CD4-positive, alpha-beta T cell treated with Interferon gamma for 1 hour (primary cell): ENCODE measurements at places on chromosomes 16 and 17.

DNA sequence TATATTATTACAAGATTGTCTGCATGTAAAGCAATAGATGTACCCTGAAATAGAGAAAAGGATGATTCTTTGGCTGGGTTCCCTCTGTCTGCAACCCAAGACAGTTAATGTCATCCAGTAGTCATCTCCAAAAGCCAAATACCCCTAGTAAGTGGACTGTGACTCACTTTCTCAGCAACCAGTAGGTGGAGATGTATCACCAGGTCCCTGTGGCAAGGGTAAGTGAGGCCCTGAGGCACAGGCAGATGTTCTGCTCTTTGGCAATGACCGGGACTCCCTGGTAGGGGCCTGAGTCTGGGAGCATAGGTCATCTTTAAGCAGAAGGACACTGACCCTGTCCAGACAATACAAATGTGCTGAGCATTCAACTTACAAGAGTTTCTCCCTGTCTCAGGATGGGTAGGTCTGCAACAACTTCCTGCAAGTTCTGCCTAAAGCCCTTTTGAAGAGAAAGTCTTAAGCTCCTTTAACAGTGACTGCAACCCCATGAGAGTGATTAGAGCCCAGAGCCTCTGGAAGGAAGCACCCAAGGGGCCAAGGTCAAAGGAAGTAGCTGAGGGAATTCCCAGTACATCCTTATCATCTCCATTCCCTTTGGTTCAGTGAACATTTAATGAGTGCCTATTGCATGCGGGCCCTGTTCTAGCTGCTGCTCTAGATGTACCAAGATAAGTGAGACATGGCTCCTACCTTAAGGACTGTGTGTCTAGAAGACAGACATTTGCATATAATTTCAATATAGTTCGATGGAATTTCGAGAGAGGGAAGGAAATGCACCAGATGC, 31.9 kb downstream of the PMP22 start:
- peak; percentile 20 for DNase-seq

DNA sequence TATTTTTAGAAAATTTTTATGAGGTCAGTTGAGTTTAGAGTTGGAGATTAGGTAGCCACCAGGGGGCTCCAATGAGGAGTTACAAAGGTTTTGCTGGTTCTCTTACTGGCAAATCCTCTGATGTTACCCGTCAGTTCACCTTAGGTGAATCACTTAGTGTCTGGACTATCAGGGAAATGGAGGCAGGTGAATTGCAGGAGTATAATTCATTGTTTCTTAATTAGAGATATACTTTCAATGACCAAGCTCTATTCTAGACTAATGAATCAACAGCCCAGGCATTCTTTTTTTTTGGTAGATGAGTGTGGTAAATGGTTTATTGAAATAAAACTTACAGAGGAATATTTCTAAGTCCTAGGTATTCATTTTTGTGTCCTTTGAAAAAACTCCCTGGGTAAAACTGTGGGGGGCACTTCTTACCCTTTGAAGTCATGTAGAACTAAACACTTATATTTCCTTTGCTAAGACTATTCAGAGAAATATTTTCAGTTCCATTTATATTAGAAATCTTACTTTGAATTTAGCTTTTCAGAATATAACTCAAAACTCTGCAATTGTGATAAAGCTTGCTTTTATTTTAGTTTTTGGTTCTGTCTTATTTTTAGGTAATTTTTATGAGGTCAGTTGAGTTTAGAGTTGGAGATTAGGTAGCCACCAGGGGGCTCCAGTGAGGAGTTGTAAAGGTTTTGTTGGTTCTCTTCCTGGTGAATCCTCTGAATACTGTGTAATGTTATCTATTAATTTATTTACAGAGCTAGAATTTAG, 17.7 kb downstream of the PSMD11 start:
- DNase-seq, result peak; percentile 46

GRCh38 chr17:1648173-1648962, 1.3 kb downstream of the RILP start:
- no peak for DNase-seq

DNA sequence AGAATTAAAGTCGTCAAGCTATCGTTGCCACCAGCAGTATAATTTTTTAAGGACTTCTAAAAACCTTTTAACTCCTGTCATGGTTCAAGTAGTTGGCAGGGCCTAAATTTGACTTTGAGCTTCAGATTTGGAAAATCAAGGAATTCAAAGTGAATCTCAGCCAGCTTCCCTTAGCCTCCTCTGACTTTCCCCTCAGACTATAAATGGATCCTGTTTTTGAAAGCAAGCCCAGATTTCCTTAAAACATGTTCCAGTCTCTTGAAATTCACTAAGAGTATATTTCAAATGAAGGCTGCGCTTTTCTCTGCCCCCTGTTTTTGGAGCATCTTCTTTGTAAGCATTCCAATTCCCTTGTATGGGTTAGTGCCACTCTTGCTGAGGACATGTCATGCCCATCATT, 101.8 kb upstream of the CDH8 start:
- DNase-seq, result no peak

- DNase-seq, result no peak
These were observed 1.1 kb downstream of the PARN start for GRCh38 chr16:14628806-14629611.

- no peak for DNase-seq
These were observed 33.5 kb upstream of the ARL6IP1 start for GRCh38 chr16:18834864-18835263.

DNA sequence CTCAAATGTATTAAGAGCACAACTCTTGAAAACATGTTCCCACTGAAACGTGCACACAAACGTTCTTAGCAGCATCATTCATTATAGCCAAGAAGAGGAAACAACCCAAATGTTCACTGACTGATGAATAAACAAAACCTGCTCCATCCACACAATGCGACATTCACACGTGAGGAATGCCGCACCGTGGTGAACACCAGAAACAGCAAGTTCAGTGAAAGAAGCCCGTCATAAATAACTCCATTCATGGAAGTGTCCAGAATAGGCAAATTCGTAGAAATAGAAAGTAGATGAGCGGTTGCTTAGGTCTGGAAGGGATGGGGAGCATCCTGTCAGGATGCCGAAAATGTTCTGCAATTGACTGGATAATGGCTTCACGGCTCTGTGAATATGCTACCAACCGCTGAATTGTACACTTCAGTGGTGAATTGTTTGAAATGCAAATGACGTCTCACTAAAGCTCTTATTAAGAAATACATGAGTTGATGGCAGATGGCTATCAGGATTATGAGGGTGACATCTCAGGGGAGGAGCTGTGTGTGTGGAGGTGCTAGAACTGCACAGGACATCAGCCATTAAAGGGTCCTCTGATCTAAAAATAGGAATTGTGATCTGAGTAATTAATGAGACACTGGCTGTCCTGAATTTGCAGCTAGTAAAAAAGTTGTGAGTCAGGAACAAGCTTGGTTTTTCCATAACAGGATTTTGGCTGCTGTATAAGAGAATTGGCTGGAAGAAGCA, 771.0 kb downstream of the KCNJ18 start:
- no peak for DNase-seq

GRCh38 chr16:84714028-84714427, 14.2 kb downstream of the USP10 start:
- no peak for DNase-seq

DNA sequence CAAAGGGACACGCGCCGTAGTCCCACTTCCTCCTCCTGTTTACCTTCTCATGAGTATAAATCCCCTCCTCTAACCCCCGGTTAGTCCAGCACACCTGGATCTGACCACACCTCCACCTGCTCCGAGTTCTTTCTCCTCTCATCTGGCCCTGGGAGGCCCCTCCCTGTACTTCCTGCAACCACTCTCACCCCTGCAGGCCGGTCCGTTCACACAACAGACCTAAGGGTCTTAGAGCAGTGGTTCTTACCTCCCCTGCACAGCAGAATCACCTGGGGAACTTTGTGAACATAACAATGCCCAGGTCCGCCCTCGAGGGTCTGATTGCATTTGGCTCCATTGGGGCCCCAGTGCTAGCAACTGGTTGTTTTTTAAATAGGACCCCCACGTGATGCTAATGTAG, 24.8 kb downstream of the TMEM114 start:
- DNase-seq, result no peak

DNA sequence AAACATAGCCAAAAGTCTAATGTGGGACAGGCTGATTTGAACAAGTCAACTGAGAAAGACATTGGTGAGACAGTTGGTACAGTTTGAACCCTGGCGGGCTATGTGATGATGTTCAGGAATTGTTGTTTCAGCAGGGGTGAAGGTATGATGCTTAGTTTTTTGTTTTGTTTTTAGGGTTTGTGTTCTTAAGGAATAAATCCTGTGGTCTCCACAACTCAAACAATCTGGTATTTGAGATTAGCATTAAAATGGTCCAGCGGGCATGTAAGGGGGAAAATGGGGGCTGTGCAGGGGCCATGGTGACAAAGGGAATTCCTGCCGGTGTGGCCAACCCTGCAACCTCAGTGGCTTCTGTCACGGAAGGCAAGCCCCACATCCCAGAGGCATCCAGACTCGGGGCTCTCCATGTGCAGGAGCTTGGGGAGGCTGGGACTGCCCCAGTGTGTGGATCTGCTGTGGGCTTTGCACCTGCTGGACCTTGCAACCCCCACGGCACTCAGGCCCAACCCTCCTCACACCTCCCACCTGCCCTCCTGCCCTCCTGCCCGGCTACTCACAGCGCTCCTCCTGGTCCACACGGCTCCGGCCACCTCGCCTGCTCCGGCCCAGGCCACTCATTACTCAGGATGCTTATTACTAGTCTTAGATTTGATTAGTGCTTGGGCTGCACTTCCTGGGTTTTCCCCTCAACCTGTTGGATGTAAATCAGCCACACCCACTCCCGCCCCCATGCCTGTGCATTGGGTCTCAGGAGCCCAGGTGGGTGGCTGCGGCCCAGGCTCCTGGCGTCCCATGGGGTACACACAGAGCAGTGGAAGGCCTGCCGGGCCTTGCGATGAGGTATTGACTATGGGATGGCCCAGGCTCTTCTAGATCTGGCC, at the start of gene TNFRSF13B:
Gene TNFRSF13B (minus strand): TSS at position 661 of the 881 bp plus-strand sequence. CDS start 43 bp downstream, at position 618.
- no peak for DNase-seq
